Stomach (tissue), 19 donors: ENCODE measurements at places on chromosomes 12 and 14.

GRCh38 chr12:89494411-89495231 is 30.0 kb downstream of the GALNT4 start:
- DNase-seq: no peak

DNA sequence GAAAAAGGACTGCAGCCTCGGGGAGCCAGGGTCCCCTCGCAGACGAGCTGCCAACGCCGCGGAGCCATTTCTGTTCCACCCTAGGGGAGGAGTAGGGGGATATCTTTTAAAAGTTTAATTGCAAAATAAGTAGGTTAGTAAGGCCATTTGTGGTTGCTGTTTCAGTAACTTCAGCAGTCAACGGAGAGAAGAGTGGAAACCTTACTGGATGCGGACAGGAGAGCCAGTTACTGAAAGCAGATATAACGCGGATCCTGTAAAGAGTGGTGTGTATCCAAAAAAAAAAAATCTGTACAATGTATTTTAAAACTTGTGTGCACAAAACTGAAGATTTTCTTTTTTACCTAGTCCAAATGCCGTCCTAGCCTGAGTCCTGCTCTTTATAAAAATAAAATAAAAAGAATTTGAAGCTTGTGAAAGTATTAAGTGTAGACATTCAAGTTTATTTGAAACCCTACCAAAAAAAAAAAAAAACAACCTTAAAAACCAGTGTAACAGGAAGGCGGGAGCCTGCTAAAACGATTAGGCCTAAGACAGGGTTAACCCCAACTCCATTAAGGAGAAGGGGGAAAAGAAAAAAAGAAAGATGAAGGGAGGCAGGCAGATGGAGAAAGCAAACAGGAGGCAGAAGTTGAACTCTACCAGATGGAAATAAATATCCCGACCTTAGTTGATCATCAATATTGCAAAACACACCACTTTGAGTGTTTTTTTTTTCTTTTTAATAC is 1.0 kb upstream of the BTG1 start:
- peak; percentile 73 for DNase-seq

DNA sequence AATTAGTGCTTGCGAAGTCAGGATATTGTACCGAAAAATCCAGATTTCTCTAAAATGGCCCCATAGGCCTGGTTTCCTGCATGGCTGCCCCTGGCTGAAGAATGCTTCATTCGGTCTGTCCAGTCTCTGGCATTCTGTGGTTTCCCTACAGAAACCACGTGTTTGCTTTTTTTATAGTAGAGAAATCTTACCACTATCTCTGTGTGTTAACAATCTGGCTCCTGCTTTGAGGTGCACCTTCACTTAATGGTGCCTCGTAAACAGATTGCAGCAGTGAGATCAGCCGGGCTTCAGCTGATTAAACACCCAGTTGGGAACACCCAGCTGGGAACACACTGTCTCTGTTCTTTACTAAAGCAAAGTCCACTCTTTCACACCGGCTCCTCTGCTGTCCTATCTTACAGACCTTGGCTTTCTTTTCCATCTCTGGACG is 6.7 kb upstream of the DNAAF2 start:
- DNase-seq: peak; percentile 73

DNA sequence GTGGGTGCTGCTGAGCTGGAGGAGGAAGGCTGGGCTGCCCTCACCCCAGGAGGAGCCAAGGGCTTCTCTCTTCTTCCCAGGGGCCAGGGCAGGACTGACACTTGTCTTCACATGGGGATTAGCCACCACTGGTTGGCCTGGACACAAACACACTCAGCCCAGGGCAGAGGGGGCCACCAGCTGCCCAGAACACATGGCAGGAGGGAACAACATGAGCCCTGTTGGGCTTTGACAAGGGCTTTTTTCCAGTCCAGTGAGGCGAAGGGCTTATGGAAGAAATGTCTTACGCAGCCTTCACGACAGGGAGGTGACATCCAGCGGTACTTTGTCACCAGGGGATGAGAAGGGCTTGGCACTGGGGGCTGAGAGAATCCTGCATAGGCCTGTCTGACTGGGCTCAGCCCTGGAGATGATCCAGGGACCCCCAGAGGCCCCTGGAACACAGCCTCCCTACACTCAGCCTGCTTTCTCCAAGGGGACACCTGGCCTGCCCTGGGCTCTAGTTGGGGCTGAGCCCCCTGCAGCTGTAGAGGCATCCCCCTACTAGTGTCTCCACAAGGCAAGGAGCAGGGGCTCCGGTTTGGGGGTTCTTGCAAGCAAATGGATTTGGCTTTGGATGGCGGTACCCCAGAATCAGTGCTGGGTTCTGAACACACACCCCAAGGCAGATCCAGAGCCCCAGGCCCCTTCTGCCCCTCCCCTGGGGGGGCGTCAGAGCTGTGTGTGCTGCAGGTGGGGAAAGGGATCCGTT is 18.9 kb downstream of the ARL6IP4 start:
- no peak for DNase-seq

DNA sequence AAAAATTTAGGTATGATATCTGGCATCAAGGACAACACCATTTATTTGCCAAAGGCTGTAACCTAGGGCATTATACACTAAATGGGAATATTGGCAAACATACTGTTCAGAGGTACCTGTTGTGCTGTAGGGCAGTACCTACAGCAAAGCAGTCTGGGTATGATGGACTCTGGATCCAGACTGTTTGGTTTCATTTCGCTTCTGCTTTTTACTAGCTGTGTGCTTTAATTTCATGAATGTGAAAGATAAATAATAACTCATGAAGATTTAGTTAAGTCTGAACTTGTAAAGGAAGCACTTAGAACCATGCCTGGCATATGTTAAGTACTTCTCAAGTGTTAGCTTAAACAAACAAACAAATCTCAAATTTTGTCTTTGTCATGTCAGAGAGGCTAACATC is 17.7 kb upstream of the SLC38A2 start:
- DNase-seq: no peak

DNA sequence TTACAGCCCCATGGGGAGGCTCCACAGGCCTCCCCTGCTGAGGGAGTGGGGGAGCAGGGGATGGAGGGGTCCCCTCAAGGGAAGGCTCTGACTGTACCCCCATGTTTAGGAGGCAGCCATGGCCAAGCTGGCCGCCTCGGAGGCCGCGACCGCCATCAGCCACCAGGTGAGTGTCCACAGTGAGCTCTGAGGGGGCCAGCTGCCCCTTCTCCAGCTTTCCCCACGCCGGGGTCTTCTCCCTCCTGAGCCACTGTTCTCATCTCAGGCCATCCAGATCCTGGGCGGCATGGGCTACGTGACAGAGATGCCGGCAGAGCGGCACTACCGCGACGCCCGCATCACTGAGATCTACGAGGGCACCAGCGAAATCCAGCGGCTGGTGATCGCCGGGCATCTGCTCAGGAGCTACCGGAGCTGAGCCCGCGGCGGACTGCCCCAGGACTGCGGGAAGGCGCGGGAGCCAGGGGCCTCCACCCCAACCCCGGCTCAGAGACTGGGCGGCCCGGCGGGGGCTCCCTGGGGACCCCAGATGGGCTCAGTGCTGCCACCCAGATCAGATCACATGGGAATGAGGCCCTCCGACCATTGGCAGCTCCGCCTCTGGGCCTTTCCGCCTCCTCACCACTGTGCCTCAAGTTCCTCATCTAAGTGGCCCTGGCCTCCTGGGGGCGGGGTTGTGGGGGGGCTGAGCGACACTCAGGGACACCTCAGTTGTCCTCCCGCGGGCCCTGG is 13.6 kb downstream of the ACADS start:
- DNase-seq: no peak

DNA sequence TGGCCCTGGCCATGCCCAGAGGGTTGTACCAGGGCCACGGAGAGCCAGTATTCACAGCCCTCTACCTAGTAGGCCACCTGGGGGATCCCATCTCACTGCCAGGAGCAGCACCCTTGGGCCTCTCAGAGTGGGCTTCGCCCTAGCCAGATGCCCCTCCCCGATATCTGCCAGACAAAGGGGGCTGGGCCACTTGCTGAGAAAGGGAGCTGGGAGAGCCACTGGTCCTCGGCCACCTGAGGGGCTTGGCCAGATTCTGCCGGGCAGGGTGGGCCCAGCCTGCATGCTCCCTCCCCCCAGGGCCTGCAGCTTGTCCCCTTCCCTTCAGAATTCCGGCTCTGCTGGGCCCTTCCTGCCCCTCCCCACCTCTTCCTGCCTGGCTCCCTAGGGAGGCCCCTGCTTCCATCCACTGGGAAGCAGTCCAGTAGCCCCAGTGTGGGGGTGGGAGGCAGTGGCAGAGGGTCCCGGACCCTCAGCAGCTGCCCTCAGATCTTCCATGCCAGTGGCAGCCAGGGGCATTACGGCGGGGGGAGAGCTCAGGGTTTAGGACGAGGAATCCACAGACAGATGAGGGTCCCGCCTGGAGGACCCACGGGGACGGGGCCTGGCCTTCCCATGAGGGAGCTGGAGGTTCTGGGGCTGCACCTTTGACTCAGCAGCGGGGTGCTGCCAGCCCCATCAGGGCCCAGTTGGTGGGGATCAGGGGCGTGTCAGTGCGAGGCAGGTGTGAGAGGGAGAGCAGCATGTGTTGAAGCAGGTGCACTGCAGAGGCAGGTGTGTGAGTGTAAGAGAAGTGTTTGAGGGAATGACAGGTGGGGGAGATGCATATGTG is 2.4 kb downstream of the CRIP2 start:
- DNase-seq: peak; percentile 64

GRCh38 chr14:39266525-39266870 is 32.8 kb downstream of the MIA2 start:
- DNase-seq: peak; percentile 90

GRCh38 chr14:88937706-88938105 is 113.3 kb downstream of the TTC8 start:
- DNase-seq: no peak

DNA sequence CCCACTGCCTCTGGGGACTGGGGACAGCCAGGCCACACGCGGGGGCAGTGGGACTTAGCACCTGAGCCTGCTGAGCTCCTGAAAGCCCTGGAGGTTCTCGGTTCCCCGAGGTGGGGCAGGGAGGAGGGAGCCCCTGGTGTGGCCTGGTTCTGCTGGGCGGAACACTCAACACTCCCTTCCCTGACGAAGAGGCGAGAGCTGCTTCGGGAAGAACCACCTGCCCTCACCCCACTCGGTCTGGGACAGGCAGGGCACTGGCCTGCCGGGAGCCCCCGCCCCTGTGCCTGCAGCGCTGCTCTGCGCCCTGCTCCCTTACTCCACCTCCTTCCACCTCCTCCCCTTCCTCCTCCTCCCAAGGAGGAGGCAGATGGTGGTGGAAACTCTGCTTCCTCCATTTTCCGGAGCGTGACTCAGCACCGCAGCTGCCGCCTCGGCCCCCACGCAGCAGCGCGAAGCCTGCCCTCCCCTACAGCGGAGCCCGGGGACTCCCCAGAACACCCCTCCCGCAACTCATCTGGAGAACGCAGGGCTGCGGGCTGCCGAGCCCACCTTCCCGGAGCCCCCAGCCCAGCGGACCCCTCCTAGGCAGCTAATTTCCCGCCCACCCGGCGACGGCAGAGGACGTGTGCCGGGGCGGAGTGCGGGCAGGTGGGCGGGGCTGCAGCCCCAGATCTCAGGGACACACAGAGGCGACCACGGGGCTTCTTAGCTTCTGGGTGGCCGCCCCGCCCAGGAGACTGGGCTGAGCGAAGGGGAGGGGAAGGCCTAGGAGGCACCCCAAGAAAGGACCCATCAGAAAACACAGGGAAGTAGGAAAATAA is 11.7 kb upstream of the INF2 start:
- peak; percentile 69 for DNase-seq

DNA sequence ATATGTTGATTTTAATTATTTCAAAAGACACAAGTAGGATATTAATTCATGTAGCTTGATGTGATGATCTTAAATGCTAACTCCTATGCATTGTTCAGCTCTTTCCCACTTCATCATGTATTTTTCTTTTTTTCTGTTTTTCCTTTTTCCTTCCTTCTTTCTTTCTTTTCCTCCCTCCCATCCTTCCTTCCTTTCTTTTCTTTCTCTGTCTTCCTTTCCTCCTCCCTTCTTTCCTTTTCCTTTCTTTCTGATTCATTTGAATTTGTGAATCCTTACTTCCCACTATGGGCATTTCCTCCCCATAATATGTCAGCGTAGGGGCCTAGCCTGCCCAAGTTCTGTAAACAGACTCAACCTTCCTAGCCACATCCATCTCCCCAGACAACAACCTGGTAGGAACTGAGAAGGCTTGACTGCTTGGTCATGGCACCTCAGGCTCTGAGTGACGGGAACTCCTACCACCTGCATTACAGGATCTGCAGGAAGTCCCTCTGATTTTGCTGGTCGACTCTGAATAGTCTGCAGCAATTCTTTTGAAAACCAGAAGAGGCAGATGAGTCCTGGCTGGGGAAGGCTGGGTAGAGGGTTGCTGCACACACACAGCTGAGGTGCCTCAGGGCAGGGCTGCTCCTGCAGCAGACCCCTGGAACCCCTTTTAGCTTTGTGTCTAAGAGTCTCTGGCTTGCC is 33.4 kb upstream of the BHLHE41 start:
- DNase-seq: no peak

GRCh38 chr12:62834971-62835547 is 99.9 kb downstream of the PPM1H start:
- DNase-seq: no peak

DNA sequence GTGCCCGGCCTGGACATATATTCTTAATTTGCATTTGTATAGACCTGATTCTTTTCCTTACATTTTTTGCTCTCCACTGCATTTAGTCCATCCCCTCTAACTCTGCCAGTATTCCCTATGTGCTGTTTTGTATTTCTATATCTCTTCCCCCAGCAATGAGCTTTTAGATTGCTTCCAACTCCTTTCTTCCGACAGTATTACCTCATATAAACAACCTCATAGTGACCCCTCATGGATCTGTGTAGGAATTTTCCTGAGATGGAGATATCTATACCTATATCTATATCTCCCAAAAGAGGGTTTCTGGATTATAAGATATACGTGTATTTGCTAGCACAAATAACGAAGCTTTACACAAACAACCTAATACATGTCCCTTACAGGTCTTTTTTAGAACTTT is 161.9 kb downstream of the CRADD start:
- no peak for DNase-seq

GRCh38 chr14:28398506-28398905 is 368.1 kb upstream of the FOXG1 start:
- no peak for DNase-seq

- peak; percentile 35 for DNase-seq
Measured at GRCh38 chr14:36656687-36657398, 4.8 kb upstream of the PAX9 start.

GRCh38 chr12:54759751-54760150 is 94.6 kb upstream of the MUCL1 start:
- peak; percentile 51 for DNase-seq

DNA sequence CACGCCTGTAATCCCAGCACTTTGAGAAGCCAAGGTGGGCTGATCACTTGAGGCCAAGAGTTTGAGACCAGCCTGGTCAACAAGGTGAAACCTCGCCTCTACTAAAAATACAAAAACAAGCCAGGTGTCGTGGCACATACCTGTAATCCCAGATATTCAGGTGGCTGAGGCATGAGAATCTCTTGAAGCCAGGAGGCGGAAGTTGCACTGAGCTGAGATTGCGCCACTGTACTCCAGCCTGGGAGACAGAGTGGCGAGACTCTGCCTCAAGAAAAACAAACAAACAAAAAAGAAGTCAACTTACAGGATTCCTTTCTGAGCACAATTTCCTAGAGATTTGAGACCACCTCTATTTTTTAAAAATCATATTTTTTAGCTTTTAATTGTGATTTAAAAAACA is 45.3 kb downstream of the DGLUCY start:
- DNase-seq: no peak

GRCh38 chr12:54958048-54958658 is 26.4 kb downstream of the TESPA1 start:
- peak; percentile 42 for DNase-seq
